Stimulated activated CD8-positive, alpha-beta memory T cell treated with anti-CD3 and anti-CD28 coated beads, Interleukin-12 subunit alpha, Interleukin-12 subunit beta, amount 100 ng/mL, for 1 hour (primary cell): ENCODE measurements at places on chromosomes 2 and 18.

DNA sequence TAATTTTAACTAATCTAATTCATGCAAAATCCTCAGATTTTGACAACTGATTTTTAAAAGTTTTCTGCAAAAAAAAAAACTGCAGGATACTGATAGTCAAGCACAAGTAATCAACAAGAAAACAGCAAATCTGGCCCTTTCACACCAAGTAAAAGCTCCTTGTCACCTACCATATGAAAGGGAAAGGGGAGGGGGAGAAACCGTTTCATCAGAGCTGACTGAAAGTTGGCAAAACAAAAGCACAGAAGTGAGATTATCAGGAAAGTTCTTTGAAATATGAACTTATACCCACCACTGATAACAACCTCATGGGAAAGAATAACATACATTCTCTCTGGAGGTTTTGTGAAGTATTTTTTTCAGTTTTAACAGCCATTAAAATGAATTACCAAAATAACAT, 38.7 kb downstream of the ZNF521 start:
- no peak for DNase-seq

DNA sequence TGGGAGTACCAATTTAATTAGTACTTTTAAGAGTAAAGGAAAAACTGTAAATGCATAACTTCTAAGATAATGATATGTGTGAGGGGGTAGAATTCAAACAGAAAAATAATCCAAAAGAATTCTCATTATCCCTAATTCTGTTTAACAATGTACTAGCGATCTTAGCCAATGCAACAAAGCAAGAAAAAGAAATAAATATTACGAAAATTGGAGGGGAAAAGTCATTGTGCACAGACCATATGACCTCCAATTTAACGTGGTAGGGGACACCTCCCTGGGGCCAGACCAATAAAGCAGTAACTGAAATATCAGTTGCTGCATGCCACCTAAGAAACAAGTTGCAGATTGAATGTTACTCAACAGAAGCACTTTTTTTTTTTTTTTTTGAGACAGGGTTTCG, 25.9 kb upstream of the PEX13 start:
- no peak for DNase-seq

GRCh38 chr2:102130647-102130991, 11.9 kb upstream of the IL1R1 start:
- DNase-seq: no peak

GRCh38 chr2:7835693-7836680, 845.9 kb upstream of the ID2 start:
- no peak for DNase-seq

GRCh38 chr2:68238955-68239822, 13.1 kb downstream of the PPP3R1 start:
- no peak for DNase-seq

GRCh38 chr18:10252952-10253705, 201.3 kb upstream of the APCDD1 start:
- no peak for DNase-seq

- no peak for DNase-seq
Measured at GRCh38 chr18:12155996-12156395, 62.4 kb downstream of the ANKRD62 start.

DNA sequence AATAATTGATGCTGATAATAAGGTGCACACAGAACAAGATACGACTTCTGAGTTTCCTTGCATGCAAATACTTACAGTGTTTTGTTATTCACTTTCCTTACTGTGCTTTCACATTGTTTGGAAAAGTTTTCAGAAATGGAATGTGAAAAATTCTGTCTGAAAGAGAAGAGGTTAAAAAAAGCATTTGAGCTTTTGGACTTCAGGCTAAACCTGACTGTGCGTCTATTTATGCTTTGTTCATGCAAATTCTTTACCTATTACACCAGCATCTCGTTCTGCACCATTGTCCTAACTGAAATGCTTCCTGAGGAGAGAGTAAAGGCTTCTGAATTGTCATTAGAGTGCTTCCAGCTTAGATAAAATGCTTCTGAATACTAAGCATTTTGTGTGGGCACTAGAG, 61.4 kb downstream of the LHCGR start:
- no peak for DNase-seq

DNA sequence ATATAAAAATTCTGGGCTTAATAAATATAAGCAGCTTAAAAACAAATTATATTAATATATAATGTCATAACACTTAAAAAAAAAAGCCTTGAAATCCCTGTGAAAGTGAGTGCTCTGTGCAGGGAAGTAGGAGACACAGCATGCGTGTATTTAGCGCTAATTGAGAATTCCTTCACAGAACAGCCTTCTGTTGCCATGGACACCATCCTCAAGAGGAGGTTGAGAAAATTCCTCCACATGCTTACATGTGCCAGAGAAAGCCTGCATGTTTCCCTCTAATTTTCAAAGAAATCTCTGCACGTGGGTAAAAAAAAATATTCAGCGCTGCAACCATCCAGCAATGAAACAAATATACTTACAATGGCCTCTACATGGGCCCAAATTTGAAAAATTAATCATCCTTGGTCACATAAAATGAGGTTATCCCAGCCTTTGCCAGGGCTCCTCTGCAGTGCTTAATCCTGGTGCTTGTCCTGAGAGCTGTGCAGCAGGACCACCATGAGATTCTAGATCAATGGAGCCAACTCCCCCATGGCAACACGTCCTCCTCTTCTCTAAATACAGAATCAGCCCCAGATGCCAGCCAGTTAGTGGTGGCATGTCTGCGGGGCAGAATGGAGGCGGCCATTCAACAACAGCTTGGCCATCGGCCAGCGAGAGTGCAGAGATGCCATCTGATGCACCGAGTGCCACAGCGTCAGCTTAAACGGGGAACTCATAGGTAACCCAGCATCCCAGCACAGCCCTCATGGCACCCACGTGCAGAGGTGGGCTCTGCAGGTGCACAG, 228.0 kb downstream of the MYT1L start:
- DNase-seq: no peak

DNA sequence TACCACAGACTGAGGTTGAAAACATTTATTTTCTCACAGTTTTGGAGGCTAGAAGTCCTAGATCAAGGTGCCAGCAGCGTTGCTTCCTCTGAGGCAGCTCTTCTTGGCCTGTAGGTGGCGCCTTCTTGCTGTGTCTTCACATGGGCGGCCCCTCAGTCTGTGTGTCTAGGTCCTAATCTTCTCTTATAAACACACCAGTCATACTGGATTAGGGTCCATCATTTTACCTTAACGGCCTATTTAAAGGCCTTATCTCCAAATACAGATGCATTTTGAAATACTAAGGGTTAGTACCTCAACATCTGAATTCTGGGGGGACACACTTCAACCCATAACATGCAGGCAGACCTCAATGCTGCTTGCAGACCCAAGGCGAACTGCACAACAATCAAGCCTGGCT, 4.4 kb upstream of the RMC1 start:
- peak; percentile 54 for DNase-seq

GRCh38 chr2:9657083-9657482, 26.3 kb upstream of the YWHAQ start:
- no peak for DNase-seq

DNA sequence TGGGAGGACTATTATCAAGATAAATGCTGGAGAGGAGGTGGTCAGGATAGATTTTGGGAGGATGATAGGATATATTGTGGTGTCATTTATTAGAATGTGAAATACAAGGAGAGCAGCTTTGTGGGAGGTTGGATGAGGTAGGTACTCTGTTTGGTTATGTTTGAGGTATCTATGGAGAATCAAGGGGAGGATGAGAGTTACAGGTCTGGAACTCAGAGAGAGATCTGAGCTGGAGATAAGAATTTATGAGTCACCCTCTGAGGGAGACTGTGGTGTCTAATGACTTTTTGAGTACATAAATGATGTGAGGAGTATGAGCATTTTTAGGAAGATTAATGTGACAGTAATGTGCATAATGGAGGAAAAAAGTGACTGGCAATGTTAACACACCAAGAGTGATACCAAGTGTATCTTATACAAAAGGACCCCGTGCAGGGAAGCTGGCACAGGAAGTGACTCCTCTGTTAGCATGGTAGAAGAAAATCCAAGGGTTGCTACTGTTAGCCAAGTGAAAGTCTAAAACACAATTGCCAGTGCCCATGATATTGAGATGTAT, 48.2 kb downstream of the CRIM1 start:
- no peak for DNase-seq

- DNase-seq: no peak
Measured at GRCh38 chr2:182715121-182715891, 751 bp upstream of the DNAJC10 start.

GRCh38 chr2:163692611-163693482, 43.0 kb downstream of the FIGN start:
- no peak for DNase-seq

- no peak for DNase-seq
Measured at GRCh38 chr2:227781841-227782240, 31.8 kb upstream of the CCL20 start.

DNA sequence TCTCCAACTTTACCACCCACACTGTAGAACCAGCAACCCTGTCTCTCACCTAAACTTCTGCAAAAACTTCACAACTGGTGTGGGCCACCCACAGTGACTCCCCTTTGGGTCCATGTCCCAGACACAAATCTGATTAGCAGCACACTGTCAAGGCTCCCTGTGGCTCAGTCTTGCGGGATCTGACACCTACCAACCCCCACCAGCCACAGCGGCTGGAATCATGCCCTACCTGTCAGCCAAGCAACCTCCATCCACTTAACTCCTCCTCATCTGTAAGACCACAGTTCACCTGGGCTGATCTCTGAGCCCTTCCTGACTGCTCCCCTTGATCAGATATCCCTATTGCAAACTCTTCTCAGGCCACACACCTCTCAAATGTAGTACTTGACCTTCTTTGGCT, 14.6 kb downstream of the TCF4 start:
- DNase-seq: no peak

- DNase-seq: no peak
Measured at GRCh38 chr2:171924170-171924942, 2.1 kb downstream of the HAT1 start.

DNA sequence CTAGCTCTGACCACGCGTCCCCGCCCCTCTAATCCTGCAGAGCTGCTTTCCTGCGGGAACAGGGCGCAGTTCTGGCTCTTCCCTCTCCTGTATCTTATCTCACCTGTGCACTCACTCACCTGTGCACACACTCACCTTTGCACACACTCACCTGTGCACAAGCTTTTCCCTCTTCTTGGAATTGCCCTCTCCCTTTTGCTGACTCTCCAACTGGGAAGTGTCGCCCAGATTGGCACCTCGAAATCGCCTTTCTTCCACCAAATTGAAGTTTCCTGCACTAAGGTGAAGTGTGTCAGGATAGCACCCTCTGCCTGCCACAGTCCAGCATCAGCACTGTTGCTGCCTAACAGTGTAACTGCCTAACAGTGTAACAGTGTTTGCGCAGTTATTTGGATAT, 566 bp upstream of the CMPK2 start:
- peak; percentile 40 for DNase-seq
